ENCODE measurements at places on chromosomes 12 and 14. TPM values are rescaled to one million over a fixed set of nuclear protein-coding genes. Genes with fewer than 3 reads are reported as not detected.

Gene FAIM2
- 20.8 TPM for total RNA-seq

Gene PIANP
- 1.1 TPM for total RNA-seq

Gene TGM1
- 0.92 TPM for total RNA-seq

Gene EML5
- 5.9 TPM for total RNA-seq

- no peak for ATAC-seq
Observed at GRCh38 chr14:75434138-75434889, 6.5 kb downstream of the JDP2 start.

GRCh38 chr14:89767861-89768268 lies 186.7 kb downstream of the EFCAB11 start:
- no peak for ATAC-seq

- no peak for ATAC-seq
Observed at GRCh38 chr12:120200364-120200800, 529 bp downstream of the RPLP0 start.

DNA sequence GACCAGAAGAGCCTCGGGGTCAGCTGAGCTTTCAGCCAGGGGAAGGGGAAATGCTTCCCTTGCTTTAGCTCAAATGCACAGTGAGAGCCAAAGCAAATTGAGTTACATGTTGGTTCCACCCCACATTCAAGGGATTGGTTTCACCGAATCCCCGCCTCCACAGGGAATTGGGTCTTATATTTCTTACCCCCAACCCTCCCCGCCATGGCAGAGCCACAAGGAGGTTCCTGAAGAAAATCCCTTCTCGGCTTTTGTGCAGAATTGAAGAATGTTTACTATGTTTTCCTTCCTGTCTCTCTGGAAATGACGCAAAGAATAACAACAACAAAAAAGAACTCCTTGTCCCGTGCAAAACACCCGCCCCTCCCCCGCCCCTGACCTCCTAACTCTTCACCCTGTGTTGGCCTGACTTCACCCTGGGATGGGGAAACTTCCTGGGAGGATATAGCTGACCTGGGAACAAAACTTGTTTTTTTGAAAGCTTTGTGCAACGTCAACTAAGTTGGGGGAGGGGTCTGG lies 21.9 kb upstream of the CIPC start:
- no peak for ATAC-seq

DNA sequence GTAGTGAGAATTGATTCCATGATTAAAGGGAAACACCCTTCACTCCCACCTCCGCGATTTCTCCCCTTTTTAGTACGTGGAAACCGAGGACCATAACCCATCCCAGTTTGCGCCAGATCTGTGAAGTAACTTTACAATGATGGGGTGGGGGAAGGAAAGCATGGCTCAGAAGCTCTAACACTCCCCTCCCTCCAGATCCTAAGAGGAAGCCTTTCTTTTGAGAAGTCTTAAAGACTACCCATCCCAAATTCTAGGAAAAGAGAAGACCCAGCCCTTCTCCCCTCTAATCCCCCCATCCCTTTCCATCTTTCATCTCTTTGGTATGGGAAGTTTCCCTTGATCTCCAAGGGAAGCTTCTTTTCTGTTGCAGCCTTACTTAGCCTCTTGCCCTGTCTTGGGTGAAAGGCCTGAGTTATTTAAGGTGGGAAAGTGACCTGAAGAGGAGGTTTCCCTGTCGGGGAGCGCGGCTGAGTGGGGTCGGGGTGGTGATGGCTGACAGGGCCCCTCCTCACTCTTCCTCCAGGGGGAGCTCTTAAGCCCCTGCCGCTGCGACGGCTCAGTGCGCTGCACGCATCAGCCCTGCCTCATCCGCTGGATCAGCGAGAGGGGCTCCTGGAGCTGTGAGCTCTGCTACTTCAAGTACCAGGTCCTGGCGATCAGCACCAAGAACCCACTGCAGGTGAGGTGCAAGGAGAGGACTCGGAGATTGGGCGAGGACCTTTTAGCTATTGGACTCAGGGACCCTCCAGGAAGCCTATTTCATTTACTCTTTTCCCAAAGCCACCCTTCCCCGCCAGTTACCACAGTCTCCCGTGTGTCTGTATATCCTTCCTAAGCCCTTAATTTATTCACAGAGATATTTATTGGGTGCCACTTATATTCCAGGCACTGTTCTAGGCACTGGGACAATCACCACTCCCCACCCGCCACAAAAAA lies 1.8 kb downstream of the MARCHF9 start:
- no peak for ATAC-seq

DNA sequence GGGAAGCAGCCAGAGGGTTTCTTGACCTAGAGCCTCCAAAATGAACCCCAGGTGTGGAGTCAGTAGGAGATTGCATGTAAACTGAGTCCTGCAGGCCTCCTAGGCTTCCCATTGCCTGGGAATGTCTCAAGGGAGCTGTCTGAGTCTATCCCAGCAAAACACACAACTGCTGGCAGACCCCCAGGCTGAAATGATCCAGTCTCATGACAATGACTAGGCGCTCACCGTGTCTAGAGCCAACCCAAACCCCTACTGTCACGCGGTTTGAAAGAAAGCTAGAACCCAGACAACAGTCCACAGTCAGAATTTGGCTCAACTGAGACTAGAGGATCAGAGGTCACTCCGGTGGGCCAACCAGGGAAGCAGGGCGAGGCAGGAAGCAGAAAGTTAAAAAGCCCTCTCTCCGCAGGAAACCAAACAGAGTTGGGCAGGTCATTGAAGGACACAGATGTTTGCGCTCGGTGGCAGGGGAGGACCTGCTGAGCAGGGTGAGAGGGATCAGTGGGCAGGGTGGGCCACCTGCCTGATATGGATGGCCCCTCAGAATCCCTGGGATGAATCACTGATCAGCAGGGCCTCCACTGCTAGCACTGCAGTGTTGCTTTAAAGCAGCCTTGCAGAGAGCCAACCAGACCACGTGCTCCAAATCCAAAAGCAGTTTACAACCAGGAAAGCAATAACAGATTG lies 23.8 kb downstream of the ACTN1 start:
- no peak for ATAC-seq
